Activated CD4-positive, alpha-beta T cell treated with anti-CD3 and anti-CD28 coated beads for 4 hours (primary cell): ENCODE measurements at places on chromosomes 1 and 21.

DNA sequence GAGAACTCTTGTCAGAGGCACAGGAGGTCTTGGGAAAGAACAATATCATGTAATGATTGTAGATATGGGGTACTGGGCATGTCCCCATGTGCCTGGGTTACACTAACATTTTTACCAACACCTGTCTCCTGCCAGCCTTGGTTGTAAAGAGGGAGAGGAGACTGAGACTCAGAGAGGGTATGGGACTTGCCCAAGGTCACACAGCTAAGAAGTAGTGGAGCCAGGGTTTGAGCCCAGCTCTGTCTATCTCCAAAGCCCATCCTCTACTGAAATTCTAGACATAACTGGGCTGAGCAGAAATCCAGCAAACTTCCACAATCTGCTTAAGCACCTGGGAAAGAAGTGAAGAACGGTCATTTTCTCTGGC is 2.6 kb upstream of the THEMIS2 start:
- DNase-seq, result no peak

- no peak for DNase-seq
These were observed 24.2 kb upstream of the CTBS start for GRCh38 chr1:84598418-84598817.

DNA sequence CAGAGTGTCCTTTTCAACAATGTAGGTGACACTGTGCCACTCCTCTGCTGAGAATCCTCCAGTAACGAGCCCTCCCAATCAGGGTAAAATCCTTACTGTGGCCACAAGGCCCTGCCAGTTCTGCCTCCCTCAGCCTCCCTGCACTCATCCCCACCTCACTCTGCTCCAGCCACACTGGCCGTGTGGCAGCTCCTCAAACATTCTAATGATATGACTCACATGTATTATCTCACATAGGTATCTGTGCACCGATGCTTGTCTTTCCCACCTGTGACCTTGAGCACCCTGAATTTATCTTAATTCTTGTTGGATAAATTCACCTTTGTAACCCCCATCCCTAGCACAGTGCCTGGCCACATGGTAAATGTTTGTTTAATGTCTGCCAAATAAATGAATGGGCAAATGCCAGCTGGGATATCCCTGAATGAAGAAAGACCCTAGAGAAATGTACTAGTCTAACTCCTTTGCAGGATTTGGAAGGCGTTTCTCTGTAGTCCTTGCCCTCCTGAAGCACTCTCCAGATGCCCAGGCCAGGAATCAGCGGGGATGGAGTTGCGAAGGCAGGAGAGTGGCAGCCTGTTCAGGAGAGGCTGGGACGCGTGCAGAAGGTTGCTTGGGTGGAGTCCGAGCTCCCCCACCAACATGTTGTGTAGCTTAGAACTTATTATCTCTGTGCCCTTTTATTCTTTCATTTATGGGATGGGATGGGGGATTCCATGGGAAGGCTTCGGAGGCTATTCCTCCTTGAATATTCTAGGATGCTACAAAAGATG is 106.0 kb downstream of the TMEM53 start:
- no peak for DNase-seq

DNA sequence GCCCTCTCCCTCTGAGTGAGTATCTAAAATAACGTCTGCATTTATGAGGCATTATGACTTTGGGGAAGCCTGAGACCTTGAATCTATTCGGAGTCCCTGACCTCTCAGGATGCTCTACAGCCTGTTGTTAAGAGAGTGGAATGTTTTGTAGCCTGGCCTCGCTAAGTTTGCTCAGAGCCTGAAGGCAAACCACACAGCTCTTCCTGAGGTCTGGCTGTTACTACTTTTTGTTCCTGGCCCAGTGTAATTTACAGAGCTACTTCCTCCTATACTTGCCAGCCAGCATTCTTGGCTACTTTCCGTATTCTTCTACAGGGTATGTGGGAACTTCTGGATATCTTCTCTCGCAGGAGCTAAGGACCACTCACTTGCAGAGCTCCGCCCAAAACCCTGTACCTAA is 3.6 kb upstream of the ZMYM4 start:
- no peak for DNase-seq

GRCh38 chr1:181676269-181676668 is 193.0 kb downstream of the CACNA1E start:
- no peak for DNase-seq

DNA sequence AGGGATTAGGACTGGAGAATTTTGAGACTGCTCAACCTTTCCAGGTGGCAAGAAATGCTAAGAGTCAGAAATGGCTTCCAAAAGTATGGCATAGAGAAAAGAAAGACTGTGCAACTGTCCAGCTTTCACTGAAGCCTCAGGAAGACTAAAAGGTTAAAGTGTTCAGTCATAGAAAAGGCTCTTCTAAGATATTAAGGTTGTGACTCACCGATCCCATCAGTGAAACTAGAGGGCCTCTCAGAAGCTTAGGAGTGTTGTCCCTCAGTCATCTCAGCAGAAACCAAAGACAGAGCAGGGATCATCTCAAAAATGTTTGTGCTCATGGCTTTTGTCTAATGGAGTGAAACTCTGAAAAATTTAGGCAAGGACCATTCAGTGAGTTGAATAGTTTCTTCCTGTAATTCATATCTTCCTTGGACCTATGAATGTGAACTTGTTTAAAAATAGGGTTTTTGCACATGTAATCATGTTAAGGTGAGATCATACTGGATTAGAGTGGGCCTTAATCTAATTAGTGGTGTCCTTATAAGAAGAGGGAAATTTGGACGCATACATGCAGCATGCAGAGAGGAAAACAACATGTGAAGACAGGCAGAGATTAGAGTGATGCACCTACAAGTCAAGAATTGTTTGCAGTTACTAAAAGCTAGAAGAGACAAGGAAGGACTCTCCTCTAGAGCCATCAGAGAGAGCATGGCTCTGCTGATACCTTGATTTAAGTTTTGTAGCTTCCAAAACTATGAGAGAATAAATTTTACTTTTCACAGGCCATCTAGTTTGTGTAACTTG is 71.3 kb downstream of the RPE65 start:
- DNase-seq, result no peak

- no peak for DNase-seq
These were observed 5.0 kb upstream of the PMVK start for GRCh38 chr1:154941333-154942013.

- DNase-seq, result no peak
These were observed 51.8 kb upstream of the H6PD start for GRCh38 chr1:9182784-9183257.

- DNase-seq, result no peak
These were observed 42.2 kb downstream of the SPATA17 start for GRCh38 chr1:217673387-217673786.

GRCh38 chr1:20410503-20410902 is 75.5 kb downstream of the CAMK2N1 start:
- DNase-seq, result no peak

GRCh38 chr1:62433861-62434617 is 2.8 kb upstream of the USP1 start:
- no peak for DNase-seq

DNA sequence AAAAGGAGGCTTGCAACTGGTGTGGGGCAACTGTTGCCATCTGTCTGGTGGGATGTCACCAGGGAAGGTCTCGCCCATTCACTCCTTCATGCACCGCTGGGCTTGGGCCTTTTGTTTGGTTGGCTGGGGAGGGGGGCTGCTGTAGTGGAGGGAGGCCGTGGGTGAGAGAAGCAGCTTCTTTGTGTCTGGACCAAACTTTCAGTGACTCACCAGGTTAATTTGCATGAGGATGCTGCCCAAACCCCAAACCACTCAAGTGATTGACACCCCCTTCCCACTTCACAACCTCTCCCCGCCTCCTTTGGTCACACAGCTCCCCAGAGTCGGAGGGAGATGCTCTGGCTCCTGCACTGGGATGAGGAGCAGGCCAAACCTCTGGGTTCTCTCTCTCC is 19.7 kb downstream of the BTG2 start:
- DNase-seq, result peak; percentile 48

- DNase-seq, result no peak
These were observed 367.4 kb downstream of the CAMTA1 start for GRCh38 chr1:7152655-7153054.

GRCh38 chr1:184933944-184934343 is 40.4 kb downstream of the NIBAN1 start:
- DNase-seq, result no peak

DNA sequence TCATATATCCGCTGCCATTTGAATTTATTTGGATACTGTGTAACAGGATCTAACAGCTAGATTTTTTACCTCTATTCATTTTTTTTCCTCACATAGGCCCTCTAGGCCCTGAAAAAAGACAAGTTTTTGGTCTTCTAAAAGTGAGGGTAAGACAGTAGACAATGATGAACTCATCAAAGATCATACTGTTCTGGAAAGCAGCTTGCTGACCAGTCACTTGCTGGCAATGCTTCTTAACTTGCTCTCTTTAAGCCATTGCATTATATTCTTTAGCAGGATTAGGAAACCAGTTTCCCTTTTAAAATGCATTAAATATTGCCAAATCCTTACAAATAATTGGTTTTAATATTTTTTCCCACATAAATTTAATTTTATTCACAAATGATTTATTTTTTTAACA is 65.5 kb downstream of the SYT14 start:
- no peak for DNase-seq

GRCh38 chr1:228540161-228540917 is 53.2 kb downstream of the RNF187 start:
- DNase-seq, result no peak
